ENCODE measurements at places on chromosomes 13 and 19. TPM values are rescaled to one million over a fixed set of nuclear protein-coding genes. Genes with fewer than 3 reads are reported as not detected.

DNA sequence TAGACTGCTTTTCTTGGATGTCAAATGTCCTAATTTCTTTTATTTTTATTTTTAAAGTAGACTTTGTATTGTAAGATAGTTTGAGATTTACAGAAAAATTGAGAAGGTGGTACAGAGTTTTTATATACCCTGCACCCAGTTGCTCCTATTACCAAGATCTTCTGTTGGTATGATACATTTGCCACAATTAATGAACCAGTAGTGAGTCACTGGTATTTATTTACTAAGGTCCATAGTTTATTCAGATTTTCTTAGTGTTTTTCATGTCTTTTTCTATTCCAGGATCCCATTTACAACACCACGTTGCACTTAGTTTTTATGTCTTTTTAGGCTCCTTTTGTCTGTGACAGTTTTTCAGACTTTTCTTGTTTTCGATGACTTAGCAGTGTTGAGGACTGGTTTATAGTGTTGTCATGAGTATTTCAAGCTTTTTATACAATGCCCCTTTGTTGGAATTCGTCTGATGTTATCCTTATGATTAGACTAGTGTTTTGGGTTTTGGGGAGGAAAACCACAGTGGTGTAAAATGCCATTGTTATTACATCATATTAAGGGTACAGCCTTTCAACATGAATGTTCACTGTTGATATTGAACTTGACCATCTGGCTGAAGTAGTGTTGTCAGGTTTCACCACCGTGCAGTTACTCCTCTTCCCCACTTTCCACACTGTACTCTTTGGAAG is 35.9 kb downstream of the COG3 start:
- DNase-seq = no peak

LILRA2 gene
- total RNA-seq = 1.4 TPM

DNA sequence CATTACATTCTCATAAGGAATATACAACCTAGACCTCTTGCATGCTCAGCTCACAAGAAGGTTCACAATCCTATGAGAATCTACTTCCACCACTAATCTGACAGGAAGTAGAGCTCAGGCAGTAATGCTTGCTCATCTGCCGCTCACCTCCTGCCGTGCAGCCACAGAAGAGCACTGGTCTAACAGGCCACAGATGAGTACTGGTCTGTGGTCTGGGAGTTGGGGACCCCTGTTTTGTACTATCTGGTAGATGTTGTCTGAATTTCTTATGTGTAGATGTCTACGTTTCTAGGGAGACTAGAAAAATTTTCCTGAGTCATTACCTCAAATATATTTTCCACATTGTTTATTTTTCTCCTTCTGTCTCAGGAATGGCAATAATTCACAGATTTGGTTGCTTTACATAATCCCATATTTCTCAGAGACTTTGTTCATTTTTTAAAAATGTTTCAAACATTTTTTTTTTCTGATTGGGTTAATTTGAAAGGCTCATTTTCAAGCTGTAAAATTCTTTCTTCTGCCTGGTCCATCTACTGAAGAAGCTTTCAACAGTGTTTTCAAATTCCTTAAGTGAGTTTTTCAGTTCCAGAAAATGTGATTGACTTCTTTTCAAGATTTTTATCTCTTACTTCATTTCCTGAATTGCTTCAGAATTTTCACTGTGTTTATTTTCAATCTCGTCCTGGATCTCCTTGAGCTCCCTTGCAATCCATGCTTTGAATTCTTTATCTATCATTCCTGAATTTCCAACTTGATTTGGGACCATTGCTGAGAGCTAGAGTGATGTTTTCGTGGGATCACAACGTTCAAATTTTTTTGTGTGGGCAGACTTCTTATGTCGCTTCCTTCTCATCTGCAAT is 1322.2 kb downstream of the PCDH9 start:
- DNase-seq = no peak

DNA sequence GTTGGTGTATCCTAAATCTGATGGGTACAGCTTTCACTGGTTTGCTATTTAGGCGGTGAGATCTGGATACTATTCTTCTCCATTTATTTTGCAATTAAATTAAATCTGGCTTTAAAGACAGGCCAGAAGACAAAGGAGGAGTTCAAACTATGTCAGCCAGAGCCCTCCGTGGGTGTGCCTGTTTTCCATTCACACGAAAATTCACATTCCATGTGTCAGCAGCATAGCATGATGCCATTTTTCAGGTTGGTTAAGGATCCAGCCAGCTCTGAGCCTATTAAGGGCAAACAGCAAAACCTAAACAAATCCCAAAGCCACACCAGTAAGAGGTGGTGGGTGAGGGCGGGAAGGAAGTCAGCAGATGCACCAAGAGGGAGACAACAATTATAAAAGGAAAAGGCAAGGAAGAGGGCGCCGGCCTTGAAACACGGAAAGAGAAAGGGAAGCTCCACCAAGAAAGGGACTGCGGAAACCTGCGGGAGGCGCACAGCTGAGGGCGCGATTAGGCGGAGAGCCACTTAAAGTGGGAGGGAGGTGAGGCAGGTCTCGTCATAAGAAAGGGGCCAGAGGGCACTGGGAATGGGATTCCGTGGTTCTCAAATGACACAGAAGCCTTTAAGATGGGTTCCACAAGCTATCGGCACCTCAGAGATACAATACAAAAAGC is 43.0 kb downstream of the CARS2 start:
- no peak for DNase-seq

- no peak for DNase-seq
These were observed 158.4 kb downstream of the RNF17 start for GRCh38 chr13:24922387-24922744.

- no peak for DNase-seq
These were observed 45.5 kb upstream of the ZNF91 start for GRCh38 chr19:23440791-23441190.

GRCh38 chr13:39765801-39766463 is 110.5 kb downstream of the COG6 start:
- peak; percentile 57 for DNase-seq

DNA sequence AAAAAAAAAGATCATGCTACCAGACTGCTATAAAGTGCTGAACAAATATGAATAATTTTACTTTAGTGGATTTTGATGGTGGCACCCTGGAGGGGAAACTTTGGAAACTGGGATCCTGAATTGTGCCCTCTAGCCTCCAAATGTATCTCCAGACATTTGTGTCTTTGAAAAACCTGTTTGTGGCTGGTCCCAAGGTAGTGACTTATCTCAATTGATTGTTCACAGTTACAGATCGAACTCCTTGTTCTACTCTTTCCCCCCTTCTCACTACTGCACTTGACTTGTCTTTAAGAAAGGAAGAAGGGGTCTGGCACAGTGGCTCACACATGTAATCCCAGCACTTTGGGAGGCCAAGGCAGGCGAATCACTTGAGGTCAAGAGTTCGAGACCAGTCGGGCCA is 10.5 kb downstream of the RGL3 start:
- DNase-seq = no peak

DNA sequence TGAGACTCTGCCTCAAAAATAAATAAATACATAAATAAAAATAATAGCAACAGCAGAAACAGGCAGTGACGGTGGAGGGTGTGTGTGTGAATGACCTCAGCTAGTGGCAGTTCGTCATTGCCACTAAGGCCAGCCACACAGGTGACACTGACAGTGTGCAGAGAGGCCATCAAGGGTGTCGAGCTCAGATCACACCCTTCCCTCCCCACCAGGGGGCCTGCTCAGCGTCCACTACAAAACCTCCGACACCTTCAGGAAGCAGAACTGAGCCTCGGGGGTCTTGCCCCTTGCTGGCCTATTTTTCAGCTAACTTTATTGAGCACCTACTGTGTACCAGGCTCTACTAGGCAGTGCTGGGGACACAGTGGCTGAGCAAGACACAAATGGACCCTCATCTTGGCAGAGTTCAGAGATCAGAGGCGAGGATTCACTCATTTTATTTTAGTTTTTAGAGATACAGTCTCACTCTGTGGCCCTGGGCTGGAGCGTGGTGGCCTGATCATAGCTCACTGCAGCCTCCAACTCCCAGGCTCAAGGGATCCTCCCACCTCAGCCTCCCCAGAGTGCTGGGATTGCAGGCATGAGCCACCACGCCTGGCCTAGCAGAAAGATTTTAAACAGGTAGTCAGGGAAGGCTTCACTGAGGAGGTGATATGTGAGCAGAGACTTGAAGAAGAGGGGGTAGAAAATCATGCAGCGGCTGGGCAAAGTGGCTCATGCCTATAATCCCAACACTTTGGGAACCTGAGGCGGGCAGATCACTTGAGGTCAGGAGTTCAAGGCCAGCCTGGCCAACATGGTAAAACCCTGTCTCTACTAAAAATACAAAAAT is 30.3 kb upstream of the SEMA6B start:
- DNase-seq = no peak

MAP4K1 gene
- total RNA-seq = 2.6 TPM

DNA sequence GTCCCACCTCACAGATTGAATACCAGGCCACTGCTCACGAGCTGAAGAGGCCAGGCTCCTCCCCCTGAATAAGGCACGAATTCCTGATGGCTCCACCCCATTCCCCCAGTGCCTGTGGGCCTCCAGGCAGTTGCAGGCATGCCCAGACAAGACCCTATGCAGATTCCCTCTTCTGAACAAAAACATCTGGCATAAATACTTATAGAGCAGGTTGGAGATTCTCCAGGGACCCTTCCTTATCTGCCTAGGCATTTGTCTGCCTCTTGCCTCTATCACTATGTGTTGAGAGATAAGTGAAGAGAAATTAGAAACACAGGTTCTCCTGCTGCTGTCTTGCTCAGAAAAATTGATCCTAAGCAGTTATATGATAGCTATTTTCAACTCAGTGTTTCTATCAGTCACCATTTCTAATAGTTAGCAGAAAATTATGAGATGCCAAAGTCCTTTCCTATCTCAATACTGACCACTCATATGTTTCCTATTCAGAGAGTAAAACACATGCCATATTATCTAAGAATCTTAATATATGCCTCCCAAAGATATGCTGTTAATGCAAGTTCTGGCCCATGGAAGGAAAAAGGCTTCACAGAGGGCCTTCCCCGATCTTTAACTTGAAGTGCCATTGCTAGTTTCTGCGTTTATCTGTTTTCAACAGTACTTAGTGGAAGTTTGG is 364.0 kb downstream of the KCTD12 start:
- DNase-seq = no peak

TNNI3 gene
- 0.87 TPM for total RNA-seq

GRCh38 chr19:5042556-5042955 is 73.6 kb downstream of the KDM4B start:
- no peak for DNase-seq

DNA sequence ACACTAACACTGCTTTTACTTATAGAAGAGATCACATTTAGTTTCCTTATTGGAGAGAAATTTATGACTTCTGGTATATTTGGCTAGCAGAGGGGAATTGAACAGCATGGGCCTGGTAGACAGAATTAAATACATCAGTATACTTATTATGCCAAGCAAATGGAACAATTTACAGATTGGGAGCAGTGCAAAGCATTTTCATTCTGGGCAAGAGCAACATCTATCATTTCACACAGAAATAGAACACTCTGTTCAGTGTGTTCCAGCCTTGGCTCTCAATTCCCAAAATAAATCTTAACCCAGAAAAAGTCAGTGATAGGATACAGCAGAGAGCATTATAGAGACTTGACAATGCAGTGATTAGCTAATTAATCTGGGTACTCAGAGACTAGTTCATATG is 604.0 kb upstream of the SLITRK6 start:
- no peak for DNase-seq

GRCh38 chr19:17481986-17482385 is 11.7 kb downstream of the SLC27A1 start:
- DNase-seq = no peak

DNA sequence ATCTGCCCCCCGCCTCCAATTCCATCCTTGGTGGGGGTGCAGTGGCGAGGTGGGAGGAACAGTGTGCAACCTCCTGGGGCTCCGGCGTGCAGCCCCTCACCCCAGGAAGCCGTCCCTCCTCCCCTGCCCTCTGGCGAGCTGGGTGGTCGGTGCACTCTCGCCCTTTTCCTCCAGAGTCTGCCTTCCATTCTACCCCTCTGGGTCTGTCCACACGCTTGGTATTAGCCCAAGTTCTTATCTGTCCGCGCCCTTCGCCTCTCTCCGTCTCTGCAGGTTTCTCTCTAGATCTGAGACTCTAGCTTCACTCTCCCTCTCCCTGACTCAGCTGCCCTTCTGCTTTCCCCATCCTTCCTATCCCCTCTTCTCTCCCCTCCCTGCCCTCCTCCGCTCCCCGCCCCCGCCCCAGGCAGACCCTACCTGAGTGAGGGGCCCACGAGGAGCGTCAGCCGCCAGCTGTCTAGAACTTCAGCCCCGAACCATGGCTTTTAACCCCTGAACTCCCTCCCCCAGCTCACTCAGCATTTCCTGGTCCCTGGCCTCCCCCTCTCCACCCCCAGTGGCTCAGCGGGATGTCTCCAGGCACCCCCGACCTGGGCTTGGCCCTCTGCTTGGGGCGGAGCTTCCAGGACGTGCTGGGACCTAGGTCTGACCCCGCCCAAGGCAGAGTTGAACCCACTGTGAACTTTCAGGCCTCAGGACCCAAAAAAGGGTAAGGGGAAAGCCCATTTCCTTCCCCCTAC is 499 bp upstream of the KLK13 start:
- no peak for DNase-seq

- no peak for DNase-seq
These were observed 83.6 kb upstream of the KLF12 start for GRCh38 chr13:74217811-74218210.

GSX1 gene
- total RNA-seq = not detected

- DNase-seq = peak; percentile 95
These were observed 6.0 kb downstream of the EHD2 start for GRCh38 chr19:47719047-47719859.

OVOL3 gene
- total RNA-seq = not detected

PSG1 gene
- not detected for total RNA-seq

DNA sequence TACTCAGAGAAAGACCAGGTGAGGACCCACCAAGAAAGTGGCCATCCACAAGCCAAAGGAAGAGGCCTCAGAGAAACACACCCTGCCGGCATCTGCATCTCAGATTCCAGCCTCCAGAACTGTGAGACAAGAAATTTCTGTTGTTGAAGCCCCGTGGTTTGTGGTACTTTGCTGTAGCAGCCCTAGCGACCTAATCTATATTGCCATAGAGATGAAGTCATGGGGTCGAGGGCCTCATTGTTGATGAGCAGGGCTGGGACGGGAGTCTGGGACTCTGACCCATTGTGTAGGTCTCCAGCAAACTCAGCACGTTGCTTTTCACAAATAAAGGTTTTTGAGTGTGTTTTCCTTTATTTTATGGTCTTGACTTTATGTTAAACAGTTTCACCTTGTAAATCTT is 174.9 kb downstream of the TNFSF13B start:
- DNase-seq = no peak

GRCh38 chr19:38386971-38387549 is 774 bp downstream of the GGN start:
- DNase-seq = peak; percentile 41

- no peak for DNase-seq
These were observed at the start of gene MISP3 for GRCh38 chr19:14072535-14073260. Gene MISP3, plus strand, starts transcription at chr19:14072786. Its CDS starts 524 bp downstream, at chr19:14073310.

GRCh38 chr19:42420055-42420544 is 7.1 kb downstream of the LIPE start:
- DNase-seq = no peak

- no peak for DNase-seq
These were observed 2.8 kb upstream of the SLC7A9 start for GRCh38 chr19:32872391-32872790.

DNA sequence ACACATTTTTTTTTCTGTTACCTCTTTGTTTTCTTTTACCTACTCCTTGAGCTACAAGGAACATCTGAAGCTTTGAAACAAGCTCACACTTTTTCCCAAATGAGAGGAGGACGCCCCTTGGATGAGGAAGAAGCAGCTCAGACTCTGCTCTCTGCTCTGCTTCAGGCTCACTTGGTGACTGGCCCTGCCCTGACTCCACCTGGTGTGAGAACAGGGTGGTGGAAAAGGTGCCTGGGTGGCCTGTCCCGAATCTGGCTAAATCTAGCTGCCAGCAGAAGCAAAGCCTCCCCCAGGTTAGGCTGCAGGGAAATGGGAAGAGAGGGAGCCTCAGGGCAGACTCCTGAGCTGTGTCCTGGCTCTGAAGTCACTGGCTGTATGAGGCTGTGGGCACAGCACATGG is 68.0 kb upstream of the CEACAM8 start:
- DNase-seq = no peak
